ENCODE measurements at places on chromosomes 11 and 22.

GRCh38 chr11:6962673-6963072 lies 36.4 kb downstream of the ZNF215 start:
- no peak for DNase-seq

DNA sequence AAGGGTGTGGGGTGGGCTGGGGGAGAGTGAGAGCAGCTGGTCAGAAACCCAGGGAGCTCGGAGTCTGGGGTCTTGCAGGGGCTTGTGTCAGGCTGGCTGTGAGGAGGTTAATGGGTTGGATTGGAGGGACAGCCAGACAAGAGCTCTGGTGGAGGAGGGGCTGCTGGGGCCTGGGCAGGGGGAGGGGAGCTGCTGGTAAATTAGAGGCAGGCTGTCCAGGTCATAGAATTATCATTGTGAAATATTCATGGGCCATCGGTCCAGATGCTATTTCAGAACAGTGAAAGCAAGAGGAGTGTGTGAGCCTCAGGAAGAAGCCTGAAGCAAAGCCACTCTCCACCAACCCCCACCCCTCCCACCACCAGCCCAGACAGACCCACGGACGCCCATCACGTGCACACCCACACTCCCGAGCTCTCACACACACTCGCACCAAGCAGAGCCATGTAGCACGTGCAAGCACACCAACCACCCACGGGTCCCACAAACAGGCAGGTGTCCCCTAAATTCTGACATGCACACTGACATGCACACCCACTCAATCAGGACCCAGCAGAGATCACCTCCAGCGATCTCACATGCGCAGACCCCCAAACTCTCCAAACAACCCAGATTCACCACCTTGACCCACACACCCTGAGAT lies 18.8 kb downstream of the RTN4RL2 start:
- no peak for DNase-seq

DNA sequence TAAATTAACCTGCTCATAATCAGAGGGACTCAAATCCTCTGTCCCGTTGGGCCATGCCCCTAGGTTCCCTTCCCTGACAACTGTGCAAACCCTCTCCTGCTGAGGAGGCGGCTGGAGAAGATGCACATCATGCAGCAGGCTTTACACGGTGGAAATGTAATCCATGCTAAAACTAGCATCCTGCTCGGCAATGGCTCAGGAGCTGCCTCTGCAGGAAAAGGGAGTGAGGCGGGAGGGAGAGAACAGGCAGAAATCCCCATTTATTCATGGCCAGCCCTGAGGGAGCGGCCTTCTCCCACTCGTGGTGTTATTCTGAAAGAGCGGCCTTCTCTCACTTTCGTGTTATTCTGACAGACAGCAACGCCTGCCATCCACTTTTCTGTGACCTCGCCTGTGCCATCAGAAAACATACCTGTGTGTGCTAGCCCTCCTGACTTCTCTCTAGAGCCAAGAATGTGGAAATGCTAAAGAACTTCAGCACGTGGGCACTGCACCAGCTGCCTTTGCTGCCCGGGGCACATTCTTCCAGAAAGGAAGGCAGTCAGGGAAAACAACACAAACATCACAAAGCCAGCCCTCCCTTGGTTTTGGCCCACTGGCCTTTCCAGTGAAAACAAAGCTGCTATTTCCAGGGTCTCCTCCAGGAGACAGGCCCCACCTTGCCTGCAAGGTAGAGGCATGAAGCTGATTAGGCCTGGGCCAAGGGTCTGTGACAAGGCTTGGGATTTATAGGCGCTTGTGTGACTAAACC lies 62.9 kb upstream of the BID start:
- DNase-seq = no peak

DNA sequence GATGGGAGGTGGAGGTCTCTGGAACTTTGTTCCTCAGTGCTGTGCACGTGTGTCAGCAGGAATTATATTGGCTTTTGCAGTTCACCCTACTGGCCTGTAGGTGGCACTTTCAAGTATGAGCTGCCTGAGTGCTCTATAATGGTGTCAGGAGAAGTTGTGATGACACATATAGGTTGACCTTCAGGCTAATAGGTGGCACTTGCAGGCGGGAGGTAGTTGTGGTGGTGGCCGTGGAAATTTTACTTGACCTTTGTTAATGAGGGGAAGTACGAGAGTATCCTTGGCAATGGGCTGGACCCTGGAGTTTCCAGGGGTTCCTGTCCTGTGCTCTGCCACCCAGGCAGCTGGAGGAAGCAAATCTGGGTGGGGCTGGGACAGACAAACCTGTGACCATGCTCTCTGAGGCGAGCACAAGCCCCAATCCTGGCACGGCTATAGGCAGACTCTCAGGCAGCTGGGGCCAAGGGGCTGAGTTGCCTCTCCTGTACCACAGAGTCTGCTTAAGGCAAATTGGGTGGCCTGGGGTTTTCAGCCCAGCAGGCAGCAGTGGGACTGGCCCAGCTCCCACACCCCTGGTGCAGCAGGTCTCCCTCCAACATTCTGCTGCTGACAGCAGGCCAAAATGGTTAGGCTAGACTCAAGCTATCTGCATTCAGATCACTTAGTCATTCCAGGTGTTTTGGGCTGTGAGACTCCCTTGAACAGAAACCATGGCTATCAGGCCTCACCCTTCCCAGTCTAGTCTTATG lies 147.5 kb upstream of the CTSC start:
- DNase-seq = no peak

DNA sequence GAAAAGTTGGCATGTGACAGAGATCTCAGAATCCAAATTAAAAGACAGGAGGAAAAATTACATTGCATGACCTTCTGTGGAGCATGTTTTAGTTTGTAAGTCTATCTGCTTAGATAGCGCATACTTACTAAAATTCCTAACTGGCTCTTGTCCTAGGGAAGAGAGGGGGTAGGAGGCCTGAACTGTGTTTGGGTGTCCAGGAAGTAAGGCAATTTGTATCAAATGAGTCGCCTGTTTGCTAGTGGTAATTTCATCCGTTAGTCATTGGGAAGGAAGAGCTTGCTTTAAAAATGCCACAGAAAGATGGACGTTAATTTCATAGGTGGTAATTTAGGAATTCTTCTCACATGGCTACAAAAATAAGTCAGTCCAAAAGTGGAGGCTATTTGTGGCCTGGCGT lies 18.5 kb downstream of the GRK3 start:
- DNase-seq = no peak

- DNase-seq = no peak
These were observed 6.6 kb downstream of the APOL4 start for GRCh38 chr22:36194971-36195370.

GRCh38 chr22:50482107-50483074 lies 1.0 kb downstream of the ADM2 start:
- DNase-seq = no peak

GRCh38 chr11:118856314-118856713 lies 27.4 kb upstream of the CXCR5 start:
- no peak for DNase-seq

GRCh38 chr11:135019899-135020298 lies 607.9 kb upstream of the B3GAT1 start:
- no peak for DNase-seq

GRCh38 chr11:69509381-69509780 lies 27.9 kb downstream of the LINC01488 start:
- DNase-seq = no peak

- DNase-seq = peak; percentile 22
These were observed 48.5 kb upstream of the PRDM11 start for GRCh38 chr11:45097721-45098493.

GRCh38 chr11:72598906-72599305 lies 75.3 kb downstream of the PDE2A start:
- DNase-seq = no peak

DNA sequence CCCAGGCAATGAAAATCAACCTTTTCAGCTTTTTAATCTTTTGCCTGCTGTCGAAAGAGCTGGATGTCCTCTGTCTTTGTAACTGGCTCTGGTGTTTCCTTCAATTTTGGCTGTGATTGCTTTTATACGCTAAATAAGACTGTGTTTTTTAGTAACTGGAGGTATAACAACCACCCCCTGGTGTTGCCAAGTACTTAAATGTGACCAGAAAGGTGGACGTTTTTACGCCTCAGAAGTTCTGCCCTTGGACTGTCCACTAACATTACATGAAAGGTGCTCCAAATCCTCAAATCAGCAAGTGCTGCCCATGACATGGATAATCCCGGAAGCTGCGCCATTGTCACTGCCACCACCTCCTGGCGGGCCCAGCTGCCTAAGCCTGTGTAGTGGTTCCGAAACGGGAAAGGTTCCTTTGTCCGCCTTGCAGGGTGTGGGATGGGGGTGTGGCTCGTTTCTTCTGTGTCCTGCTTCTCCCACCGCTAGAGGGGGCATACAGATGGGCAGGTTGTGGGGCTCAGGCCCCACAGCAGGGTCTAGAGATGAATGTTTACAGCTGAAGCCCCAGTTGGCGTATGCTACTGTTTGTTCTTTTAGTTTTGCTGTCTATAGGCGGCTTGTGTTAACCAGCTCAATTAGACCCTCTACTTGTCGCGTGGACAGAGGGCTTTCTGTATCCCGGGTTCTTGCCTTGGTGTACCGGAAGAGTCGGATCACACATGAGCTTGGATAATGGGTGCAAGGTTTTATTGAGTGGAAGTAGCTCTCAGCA lies 82.2 kb upstream of the SEPTIN5 start:
- no peak for DNase-seq

- DNase-seq = no peak
These were observed 232.6 kb downstream of the FAT3 start for GRCh38 chr11:92457250-92457649.

- no peak for DNase-seq
These were observed 3.8 kb upstream of the CBLIF start for GRCh38 chr11:59849129-59849528.

GRCh38 chr11:22431106-22431505 lies 92.9 kb downstream of the SLC17A6 start:
- DNase-seq = no peak

- DNase-seq = no peak
These were observed 16.5 kb upstream of the PAX6 start for GRCh38 chr11:31827455-31828206.

DNA sequence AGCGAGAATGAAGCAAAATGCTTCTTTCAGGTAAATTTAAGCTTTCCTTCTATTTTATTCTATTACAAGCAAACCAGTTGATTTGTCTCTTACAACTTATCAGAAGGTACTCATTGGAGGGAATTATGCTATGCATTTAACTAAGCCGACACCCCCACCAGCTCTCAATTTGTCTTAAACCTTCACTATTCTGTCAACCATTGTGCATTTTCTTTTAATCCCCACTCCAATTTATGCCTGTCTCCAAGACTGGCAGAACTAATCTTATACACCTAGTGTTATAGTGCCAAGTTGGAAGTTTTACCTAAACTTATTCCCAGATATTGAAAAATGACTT lies 12.5 kb downstream of the TAF1D start:
- DNase-seq = no peak

- no peak for DNase-seq
These were observed 53.6 kb downstream of the SCUBE1 start for GRCh38 chr22:43289531-43289963.

GRCh38 chr11:22089609-22090008 lies 103.3 kb upstream of the ANO5 start:
- DNase-seq = no peak

DNA sequence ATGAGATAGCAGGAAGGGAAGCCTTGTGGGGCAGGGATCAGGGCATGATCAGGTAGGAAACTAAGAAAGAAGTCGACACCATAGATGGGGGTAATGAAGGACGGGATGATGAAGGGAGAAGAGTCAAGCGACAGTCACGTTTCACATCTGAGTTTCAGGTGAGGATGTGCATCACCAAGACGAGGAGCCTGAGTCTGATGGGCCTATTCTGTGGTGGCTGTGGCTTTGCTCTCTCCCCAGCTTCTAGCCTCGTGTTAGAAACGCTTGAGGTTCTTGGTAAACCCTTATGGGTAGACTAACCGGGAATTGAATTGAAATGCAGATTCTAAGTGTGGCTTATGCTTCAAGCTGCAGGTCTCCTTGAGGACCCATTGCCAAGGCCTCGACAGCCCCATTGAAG lies 45.6 kb upstream of the LMO1 start:
- no peak for DNase-seq

DNA sequence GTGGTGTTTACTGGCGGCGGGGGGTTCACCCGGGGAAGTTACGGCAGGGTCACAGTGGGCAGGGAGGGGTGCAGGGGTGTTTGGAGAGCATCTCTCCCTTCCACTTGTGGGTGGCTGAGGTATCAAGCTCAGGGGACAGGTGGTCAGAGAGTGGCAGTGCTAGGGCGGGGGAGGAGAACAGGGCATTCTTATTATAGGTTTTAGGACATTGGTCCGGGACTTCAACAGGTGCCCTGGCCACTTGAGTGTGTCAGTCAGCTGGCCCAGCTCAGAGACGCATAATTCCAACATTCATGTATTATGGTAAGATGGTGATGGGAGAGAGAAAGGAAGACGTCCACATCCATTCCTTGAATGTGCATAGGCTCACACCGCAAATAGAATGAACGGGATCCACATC lies 101.7 kb downstream of the TEAD1 start:
- DNase-seq = no peak

DNA sequence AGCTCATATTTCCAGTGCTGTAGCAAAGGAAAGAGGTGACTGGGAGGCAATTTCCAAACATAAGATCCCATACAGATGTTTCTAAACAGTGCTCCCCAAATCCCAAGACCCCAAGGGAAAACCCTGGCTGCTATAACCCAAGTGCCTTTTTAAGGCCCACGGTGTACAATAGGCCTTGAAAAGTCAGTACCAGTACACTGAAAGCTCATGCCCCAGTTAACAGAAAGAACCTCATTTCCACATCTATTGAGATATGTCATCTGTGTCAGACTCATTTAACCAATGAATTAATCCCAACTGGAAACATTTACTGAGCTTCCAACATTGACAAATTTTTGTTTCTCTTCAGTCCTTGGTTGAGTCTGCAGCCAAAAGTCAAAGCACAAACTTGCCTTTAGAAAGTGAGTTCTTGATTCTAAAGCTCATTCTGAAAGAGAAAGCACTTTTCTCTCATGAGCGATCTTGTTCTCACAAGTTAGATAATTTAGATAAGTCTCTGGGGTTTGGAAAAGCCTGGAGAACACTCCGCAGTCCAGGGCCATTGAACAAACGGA lies 239.8 kb upstream of the ARHGAP20 start:
- no peak for DNase-seq

DNA sequence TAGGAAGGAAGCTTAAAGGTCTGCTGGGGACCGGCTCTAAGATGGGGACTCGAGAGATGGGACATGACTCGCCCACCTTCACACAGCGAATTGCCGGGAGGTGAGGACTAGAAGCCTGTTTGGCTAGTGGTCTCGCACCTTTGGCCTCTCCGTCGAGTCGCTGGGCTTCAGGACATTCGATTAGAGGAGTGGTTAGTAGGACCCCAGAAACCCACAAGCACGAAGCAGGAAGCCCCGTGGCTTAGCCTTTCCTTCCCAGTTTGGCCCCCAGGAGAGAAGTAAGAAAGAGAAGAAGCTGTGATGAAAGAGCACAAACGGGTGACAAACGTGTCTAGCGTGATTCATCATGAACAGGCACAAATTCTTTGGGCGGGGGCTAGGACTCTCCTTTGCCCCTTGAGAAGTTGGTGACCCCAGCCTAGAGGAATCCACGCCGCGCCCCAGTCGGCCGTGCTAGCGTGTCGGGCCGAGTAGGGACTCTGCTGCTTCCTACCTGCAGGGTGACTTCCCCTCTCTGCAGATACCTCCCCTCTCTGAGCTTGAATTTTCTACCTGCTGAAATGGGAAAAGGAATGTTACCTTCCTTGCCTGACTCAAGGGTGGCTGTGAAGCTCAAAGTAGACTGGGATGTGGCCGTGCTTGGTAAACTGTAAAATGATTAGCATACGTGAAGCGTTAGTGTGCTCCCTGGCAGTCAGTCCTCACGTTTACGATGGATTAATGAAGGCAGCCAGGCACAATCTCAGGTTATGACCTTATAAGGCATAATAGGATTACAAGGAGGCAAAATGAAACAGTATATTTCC lies 1.1 kb upstream of the ADM start:
- DNase-seq = no peak

GRCh38 chr22:25488244-25489020 lies 76.0 kb upstream of the GRK3 start:
- DNase-seq = no peak

Data from T-helper 9 cell (primary cell).